Adipose tissue (tissue), 3 donors: ENCODE measurements at places on chromosomes 1 and 21. TPM values are rescaled to one million over a fixed set of nuclear protein-coding genes. Genes with fewer than 3 reads are reported as not detected.

Gene FCRL6
- 1.1 TPM for polyA plus RNA-seq

Gene TGFBR3
- polyA plus RNA-seq, result 71.2 TPM

Gene NBPF3
- polyA plus RNA-seq, result 2.1 TPM

Gene SFT2D2
- 2.9 TPM for polyA plus RNA-seq

Gene RGL1
- polyA plus RNA-seq, result 34.4 TPM

Gene ALX3
- 0.07 TPM for polyA plus RNA-seq

Gene SDHC
- polyA plus RNA-seq, result 76.3 TPM

Gene DISC1
- polyA plus RNA-seq, result 1.4 TPM

Gene SH2D2A
- 3.0 TPM for polyA plus RNA-seq

Gene IER5
- polyA plus RNA-seq, result 8.5 TPM

Gene IL20
- polyA plus RNA-seq, result 1.7 TPM

Gene HSPA6
- 4.4 TPM for polyA plus RNA-seq

Gene C1orf226
- polyA plus RNA-seq, result 1.1 TPM

Gene LCE1C
- not detected for polyA plus RNA-seq

Gene BCAN
- polyA plus RNA-seq, result 0.56 TPM

Gene ISG20L2
- 9.3 TPM for polyA plus RNA-seq

Gene SPRR2G
- polyA plus RNA-seq, result not detected

Gene NTMT2
- polyA plus RNA-seq, result not detected

Gene CACNA1S
- polyA plus RNA-seq, result under 0.01 TPM

Gene C8B
- polyA plus RNA-seq, result not detected

Gene TNFAIP8L2
- polyA plus RNA-seq, result 1.4 TPM

Gene TRIM63
- polyA plus RNA-seq, result 0.67 TPM

Gene S1PR1
- 14.6 TPM for polyA plus RNA-seq

Gene MIXL1
- polyA plus RNA-seq, result not detected

Gene DCDC2B
- not detected for polyA plus RNA-seq

Gene SZT2
- polyA plus RNA-seq, result 8.9 TPM

Gene CD5L
- polyA plus RNA-seq, result 0.45 TPM

Gene KRTAP13-2
- polyA plus RNA-seq, result not detected

Gene CELA2A
- 0.33 TPM for polyA plus RNA-seq

Gene TBX15
- polyA plus RNA-seq, result 0.16 TPM

Gene RGSL1
- not detected for polyA plus RNA-seq

Gene MATN1
- polyA plus RNA-seq, result 0.21 TPM

Gene FDPS
- polyA plus RNA-seq, result 98.9 TPM

Gene CNIH3
- 2.2 TPM for polyA plus RNA-seq

Gene LIPI
- polyA plus RNA-seq, result not detected

Gene TMEM9
- polyA plus RNA-seq, result 36.4 TPM

Gene BMP8A
- not detected for polyA plus RNA-seq

Gene NIBAN1
- 5.9 TPM for polyA plus RNA-seq

Gene OLFM3
- not detected for polyA plus RNA-seq

Gene SLAMF7
- 0.35 TPM for polyA plus RNA-seq

Gene SAMSN1
- polyA plus RNA-seq, result 20.5 TPM
